ENCODE measurements at places on chromosomes 6 and 20. TPM values are rescaled to one million over a fixed set of nuclear protein-coding genes. Genes with fewer than 3 reads are reported as not detected.

Gene ACTL10
- total RNA-seq = 2.7 TPM

Gene SAMD5
- under 0.01 TPM for total RNA-seq

Gene ADTRP
- 1.1 TPM for total RNA-seq

Gene ZBP1
- total RNA-seq = not detected

Gene BMP7
- not detected for total RNA-seq

Gene ENPP5
- 5.6 TPM for total RNA-seq

Gene RBPJL
- not detected for total RNA-seq

Gene NOX3
- not detected for total RNA-seq

Gene WFDC8
- not detected for total RNA-seq

Data from regular cardiac myocyte (primary cell).